Stimulated activated naive CD4-positive, alpha-beta T cell (primary cell): ENCODE measurements at places on chromosomes 1 and 21.

GRCh38 chr21:41953249-41953830, 478 bp downstream of the C2CD2 start:
- no peak for DNase-seq

- no peak for DNase-seq
These were observed 43.8 kb downstream of the CAPN2 start for GRCh38 chr1:223755992-223756775.

- DNase-seq: no peak
These were observed 322 bp downstream of the C1orf162 start for GRCh38 chr1:111474106-111474505.

DNA sequence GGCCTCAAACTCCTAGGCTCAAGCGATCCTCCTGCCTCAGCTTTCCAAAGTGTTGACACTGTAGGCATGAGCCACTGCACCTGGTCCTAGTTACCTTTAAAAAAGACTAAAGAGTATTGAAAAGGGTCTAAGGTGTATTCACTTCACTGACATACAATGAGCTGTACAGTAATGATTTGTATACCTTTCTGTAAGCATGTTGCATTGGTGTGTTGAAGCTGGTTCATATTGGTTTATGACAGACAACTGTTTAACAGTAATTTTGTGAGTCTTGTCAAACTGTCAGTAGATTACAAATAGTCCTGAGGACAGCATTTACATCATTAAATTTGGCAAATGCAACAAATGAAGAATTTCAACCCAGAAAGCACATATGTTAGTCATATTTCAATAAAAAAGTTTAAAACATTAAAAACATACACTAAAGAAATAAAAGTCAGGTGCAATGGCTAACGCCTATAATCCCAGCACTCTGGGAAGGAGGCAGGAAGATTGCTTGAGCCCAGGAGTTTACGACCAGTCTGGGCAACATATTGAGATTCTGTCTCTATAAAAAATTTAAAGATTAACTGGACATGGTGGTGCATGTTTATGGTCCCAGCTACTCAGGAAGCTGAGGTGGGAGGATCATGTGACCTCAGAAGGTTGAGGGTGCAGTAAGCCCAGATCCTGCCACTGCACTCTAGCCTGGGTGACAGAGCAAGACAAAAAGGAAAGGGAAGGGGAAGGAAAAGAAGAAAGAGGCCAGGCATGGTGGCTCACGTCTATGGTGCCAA, 88.3 kb upstream of the HP1BP3 start:
- DNase-seq: no peak

DNA sequence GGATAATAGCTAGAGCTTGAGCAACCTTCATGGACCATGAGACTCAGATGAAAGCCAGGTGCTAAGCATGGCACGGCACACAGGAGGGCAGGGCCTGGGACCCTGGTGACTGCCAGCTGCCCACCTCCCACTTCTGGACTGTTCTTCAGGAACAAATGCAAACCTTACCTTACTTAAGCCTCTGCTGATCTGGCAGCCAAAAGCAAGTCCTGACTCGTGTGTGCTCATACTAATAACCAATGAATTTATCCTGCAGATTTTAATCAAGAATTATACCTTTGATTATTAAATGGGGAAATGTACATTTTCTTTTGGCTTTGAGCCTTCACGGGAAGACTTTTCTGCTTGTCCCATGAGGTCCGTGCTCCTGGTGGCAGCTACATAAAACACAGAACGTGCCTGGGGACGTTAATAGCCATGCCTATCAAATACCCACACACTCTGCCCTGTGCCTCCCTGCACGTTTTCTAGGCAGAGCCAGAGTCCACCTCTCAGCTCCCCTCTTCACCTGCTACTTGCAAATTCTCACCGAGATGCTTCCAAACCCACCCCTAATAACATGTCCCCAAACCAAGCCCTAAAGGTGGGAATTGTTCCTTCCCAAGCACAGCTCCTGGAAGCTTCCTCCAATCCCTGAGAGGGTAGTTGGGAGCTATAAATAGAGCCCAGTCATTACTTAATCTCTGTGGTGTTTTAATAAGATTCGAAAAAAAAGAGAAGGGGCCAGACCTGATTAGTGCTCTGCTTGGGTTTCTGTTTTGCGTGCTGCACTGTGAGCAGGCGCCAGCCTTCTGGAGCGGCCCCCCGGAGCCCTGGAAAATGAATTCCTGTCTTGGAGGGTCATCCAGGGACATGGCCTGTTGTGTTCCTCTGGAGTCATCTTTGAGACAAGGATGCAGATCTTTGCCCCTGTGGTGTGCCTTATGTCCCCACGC, 33.5 kb downstream of the SLC1A7 start:
- DNase-seq: no peak

- DNase-seq: no peak
These were observed 24.6 kb upstream of the CLCA4 start for GRCh38 chr1:86522240-86522639.

GRCh38 chr21:41953831-41954653, at the start of gene C2CD2:
C2CD2 (minus strand) TSS chr21:41954018; CDS start chr21:41953648, 370 bp downstream.
- DNase-seq: no peak

DNA sequence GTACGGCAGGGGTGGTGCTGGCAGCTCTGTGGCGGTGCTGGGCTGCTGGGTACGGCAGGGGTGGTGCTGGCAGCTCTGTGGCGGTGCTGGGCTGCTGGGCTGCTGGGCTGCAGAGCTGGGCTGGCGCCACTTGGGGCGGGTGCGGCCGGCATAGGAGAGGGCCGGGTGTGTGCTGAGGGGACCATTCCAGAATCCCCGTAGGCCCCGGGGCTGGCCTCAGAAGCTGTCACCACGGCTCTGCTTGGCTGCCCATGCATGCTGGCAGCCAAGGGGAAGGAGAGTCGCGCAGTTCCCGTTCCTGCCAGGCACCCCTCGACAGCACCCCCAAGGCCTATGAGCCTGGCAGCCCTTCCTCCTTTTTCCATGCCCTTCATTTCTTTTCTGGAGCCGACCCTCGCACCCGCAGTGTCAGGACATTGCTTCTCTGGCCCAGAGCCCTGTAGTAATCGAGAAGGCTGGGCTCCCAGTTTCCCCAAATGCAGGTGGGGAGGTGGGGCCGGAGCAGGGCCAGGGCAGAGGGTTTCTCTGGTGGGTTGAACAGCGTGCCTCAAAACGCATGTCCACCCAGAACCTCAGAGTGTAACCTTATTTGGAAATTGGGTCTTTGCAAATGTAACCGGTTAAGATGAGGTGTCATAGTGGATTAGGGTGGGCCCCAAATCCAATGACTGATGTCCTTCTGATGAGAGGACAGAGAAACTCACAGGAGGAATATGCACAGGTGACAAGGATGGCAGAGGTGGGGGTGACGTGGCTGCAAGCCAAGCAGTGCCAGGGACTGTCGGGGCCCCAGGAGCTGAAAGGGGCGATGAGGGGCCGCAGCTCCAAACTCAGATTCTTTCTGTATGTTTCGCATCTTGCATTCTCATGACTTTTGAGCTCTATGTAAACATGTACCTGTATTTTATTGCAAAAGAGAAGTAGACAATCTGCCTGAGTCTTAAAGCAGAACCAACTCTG, 71.0 kb upstream of the ACTRT2 start:
- DNase-seq: no peak

DNA sequence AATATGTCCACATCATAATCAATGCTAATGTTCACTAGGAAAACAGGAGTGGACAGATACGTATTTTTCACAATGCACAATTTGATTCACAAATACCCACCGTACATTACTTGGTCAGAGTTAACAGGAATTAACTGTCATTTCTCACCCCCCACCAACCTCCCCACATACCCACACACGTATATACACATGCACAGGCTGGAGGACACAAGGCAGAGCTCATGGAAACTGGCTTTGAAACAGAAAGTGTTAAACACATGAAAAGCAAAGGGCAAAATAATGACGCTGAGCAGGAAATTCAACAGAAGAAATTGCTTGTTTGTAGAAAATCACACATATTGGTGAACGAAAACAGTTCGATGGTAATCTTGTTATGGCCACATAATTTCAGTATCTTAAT, 188.4 kb upstream of the DMRTA2 start:
- DNase-seq: no peak

DNA sequence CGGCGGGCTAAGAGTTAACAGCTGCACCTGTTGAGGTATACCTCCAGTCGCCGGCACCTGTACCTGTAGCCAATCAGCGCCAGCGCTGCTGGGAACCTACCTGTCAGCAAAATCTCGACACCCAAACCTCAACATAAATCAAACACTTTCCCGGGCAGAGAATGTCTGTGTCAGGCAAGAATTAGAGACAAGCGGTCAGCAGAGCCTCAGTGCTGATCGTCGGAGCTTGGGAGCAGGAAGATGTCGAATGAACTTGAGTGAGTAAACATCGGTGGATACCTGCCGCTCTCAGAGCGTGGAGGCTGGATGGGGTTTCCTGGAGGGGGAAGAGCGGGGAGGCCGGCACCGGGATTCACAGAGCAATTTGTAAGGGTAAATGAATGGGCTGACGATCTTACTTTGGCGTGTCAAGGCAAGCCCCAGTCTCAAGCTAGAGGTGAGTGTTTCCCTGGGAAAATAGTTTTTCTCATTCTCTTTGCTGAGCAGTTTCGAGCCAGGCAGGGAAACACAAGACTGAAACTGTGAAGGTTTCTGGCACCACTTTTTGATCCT, at the start of gene GRHL3:
Gene GRHL3, plus strand, starts transcription at position 46 of the 552 bp plus-strand sequence. Its CDS starts 195 bp downstream, at position 241.
- no peak for DNase-seq

- no peak for DNase-seq
These were observed 15.6 kb downstream of the EVA1C start for GRCh38 chr21:32427958-32428623.

- DNase-seq: no peak
These were observed 75.5 kb downstream of the ASTN1 start for GRCh38 chr1:177088966-177089365.

GRCh38 chr1:192609110-192610079, 26.6 kb upstream of the RGS13 start:
- no peak for DNase-seq

GRCh38 chr1:190022709-190023108, 455.0 kb downstream of the BRINP3 start:
- DNase-seq: no peak

DNA sequence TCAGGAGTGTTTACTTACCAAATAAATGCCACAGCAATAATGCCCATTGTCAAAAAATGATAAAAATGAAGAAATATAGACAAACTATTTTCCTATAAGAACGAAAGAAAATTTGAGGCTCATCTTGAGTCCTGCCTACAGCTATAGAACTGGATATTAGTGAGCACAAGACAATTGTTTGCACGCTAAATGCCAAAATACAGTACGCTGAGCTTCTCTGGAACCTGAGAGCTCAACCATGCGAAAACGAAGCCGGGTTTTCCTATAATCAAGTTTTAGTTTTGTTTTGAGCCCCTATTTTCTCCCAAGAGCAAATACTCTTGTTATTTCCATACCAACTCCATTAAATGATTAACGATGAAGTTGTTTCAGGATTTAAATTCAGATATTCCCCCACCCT, 42.0 kb upstream of the CCSAP start:
- DNase-seq: no peak

GRCh38 chr1:81702903-81703302, 97.8 kb upstream of the ADGRL2 start:
- no peak for DNase-seq

DNA sequence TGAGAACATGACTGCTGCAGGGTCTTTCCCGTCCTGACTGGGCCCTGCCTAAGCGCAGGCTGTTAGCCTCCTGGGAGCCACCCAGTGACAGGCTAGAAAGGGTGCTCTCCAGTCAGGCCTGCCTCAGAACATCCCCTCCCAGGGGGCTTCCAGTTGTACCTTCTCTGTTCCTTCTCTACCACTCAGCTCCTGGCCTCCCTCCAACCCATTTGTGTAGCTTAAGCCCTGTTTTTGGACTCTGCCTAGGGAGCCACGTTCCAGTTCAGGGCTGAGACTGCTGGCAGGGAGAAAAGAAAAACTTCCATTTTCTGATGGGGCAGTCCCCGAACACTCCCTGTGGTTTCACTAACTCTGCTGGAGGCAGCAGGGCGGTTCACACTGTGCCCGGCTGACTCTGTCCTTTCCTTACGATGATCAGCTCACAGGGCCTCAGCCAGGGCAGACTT, 15.3 kb upstream of the POU3F1 start:
- DNase-seq: no peak

GRCh38 chr1:111937147-111937725, 52.2 kb downstream of the KCND3 start:
- DNase-seq: no peak

GRCh38 chr1:63199706-63200335, 122.5 kb upstream of the FOXD3 start:
- DNase-seq: no peak

DNA sequence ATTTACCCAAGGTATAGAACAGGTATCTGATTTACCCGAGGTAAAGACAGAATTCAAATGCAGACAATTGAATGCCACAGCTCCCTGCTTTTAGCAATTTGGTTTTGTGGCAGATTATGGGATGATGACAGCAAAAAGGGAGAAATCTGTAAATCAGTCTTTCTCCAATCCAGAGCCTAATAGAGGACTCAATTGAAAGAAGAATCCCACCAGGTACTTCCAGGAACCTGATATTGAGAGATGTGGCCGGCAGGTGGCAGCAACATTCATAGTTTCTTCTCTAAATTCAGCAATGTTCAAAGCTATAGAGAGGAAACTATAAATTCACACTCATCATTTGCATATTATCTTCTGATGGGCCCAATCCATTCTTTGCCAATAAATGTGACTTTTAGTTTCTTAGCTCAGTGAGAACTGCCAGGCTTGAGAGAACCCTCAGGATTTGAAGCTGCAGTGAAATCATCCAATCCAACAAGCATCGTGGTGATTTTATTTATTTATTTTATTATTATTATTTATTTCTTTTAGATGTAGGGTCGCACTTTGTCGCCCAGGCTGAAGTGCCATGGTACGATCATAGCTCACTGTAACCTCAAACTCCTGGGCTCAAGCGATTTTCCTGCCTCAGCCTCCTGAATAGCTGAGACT, 9.8 kb upstream of the PHACTR4 start:
- DNase-seq: peak; percentile 63

DNA sequence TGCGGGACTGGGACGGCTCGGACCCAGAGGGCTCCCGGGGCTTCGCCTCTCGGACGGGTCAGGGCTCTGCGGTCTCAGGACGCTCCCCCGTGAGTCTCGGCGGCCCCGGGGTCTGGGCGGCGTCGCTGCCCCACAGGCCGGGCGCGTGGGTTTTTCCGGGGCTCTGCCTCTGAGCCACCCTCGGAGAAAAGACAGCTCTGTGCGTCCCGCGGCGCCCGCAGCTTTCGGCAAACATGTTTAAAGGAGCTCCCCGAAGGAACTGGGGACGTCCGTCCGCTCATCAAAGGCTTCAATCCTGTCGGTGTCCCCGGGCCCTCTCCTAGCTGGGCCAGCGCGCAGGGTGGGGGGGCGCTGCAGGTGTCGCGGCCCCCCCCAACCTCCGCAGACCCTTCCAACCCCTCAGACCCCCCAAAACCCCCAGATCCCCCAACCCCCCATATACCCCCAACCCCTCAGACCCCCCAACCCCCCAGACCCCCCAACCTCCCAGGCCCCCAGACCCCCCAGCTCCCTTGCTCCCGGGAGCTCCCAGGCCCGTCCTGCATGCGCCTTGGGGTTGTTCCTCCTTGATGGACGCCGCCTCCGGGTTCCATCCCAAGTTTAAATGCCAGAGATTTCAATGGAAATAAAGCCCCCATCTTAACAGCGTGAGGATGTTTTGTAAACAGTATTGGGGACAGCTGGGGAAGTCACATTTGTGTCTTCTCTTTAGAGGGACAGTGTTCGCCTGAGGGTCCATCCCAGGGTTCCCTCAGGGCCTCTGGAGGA, 996 bp upstream of the C1orf159 start:
- DNase-seq: peak; percentile 54

GRCh38 chr1:31723828-31724359, 20.1 kb upstream of the COL16A1 start:
- DNase-seq: peak; percentile 9
